ENCODE measurements at places on chromosomes 4 and X.

GRCh38 chr4:86837691-86838503, 11.3 kb downstream of the SLC10A6 start:
- no peak for DNase-seq

GRCh38 chr4:181146051-181146450, 1097.2 kb upstream of the TENM3 start:
- DNase-seq = no peak

GRCh38 chrX:65241059-65241721, 264.9 kb upstream of the ZC4H2 start:
- DNase-seq = no peak

- DNase-seq = no peak
Observed at GRCh38 chr4:85826060-85826678, 351.2 kb downstream of the ARHGAP24 start.

DNA sequence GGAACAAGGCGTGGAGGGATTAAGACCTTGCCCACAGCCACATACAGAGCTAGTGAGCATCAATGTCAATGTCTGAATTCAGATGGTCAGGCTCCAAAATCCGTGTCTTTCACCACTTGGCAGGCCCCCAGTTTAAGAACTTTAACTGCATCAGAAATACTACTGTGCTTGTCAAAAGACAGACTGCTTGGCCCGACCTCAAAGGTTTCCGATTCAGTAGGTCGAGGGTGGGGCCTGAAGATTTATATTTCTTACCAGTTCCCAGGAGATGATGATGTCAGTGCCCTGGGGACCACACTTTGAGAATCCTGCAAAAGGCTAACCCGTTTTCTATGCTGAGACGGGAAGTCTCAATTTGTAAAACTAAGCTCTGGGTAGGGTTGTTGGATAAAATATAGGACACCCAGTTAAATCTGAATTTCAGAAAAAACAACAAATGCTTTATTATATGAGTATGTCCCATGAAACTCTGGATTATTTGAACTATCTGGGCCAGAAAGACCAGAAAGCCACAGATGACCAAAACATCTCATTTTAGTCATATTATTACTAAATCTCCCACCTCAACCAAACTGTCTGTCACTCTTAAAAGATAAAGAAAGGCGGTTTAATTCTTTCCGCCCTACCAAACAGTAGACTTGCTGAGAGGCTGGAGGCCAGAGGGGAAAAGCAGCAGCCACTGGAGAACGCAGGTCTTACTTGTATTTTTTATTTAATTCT, 42.7 kb downstream of the GATB start:
- no peak for DNase-seq

GRCh38 chr4:123748806-123749205, 352.2 kb downstream of the SPRY1 start:
- DNase-seq = no peak

- no peak for DNase-seq
Observed at GRCh38 chr4:7674706-7675105, 240.0 kb upstream of the PSAPL1 start.

- no peak for DNase-seq
Observed at GRCh38 chrX:150062292-150063137, 124.2 kb upstream of the EOLA2 start.

DNA sequence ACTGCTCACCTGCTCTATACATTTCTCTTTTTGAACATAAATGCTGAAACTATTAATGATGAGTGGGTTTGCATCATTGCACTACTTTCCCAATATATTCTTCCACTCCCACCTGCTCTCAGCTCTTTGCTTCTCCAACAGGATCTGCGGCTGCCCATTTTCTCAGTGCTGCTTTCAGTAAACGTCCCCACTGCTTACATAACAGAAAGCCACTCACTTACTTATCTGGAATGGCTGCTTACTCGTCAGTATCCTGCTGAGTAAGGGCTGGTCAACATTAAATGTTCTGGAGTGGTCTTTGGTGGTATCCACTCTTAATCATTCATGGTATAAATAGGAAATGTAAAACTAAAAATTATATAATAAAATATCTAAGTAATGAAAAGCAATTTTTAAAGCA, 112.8 kb upstream of the HPF1 start:
- DNase-seq = no peak

- no peak for DNase-seq
Observed at GRCh38 chr4:107349266-107349665, 313.2 kb upstream of the DKK2 start.

- no peak for DNase-seq
Observed at GRCh38 chrX:51694254-51694653, 11.6 kb upstream of the CENPVL2 start.

Data from activated CD4-positive, CD25-positive, alpha-beta regulatory T cell (primary cell).